ENCODE measurements at places on chromosomes 11 and 22.

GRCh38 chr11:92852229-92852628 is 117.2 kb upstream of the MTNR1B start:
- DNase-seq = no peak

- DNase-seq = no peak
Measured at GRCh38 chr11:114040706-114041211, 18.8 kb upstream of the ZBTB16 start.

GRCh38 chr11:8080069-8080670 is 841 bp upstream of the TUB start:
- no peak for DNase-seq

DNA sequence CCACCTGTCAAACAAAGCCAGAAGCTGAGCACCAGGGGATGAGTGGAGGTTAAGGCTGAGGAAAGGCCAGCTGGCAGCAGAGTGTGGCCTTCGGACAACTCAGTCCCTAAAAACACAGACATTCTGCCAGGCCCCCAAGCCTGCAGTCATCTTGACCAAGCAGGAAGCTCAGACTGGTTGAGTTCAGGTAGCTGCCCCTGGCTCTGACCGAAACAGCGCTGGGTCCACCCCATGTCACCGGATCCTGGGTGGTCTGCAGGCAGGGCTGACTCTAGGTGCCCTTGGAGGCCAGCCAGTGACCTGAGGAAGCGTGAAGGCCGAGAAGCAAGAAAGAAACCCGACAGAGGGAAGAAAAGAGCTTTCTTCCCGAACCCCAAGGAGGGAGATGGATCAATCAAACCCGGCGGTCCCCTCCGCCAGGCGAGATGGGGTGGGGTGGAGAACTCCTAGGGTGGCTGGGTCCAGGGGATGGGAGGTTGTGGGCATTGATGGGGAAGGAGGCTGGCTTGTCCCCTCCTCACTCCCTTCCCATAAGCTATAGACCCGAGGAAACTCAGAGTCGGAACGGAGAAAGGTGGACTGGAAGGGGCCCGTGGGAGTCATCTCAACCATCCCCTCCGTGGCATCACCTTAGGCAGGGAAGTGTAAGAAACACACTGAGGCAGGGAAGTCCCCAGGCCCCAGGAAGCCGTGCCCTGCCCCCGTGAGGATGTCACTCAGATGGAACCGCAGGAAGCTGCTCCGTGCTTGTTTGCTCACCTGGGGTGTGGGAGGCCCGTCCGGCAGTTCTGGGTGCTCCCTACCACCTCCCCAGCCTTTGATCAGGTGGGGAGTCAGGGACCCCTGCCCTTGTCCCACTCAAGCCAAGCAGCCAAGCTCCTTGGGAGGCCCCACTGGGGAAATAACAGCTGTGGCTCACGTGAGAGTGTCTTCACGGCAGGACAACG is 11.7 kb downstream of the CXCR5 start:
- no peak for DNase-seq

DNA sequence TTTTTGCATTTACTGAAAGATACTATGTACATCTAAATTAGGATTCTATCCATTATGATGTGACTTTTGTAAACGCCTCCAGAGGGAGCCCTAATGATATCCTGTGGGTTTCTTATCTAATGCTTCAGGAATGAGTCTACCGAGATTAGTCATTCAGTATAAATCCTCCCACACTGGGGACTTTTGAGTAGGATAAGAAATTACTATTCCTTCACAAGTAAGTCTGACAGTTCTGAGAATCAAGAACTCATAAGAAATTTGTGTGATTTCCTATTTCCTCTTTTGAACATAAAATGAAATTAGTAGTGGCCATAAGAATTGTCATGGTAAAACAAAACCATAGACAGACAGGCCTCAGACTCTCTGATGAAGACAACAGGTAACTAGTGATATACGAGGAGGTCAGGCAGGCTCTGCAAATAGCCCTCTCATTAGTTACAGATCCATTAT is 10.0 kb upstream of the OR5M1 start:
- DNase-seq = peak; percentile 3

- DNase-seq = no peak
Measured at GRCh38 chr11:128533472-128533871, 53.9 kb downstream of the ETS1 start.

DNA sequence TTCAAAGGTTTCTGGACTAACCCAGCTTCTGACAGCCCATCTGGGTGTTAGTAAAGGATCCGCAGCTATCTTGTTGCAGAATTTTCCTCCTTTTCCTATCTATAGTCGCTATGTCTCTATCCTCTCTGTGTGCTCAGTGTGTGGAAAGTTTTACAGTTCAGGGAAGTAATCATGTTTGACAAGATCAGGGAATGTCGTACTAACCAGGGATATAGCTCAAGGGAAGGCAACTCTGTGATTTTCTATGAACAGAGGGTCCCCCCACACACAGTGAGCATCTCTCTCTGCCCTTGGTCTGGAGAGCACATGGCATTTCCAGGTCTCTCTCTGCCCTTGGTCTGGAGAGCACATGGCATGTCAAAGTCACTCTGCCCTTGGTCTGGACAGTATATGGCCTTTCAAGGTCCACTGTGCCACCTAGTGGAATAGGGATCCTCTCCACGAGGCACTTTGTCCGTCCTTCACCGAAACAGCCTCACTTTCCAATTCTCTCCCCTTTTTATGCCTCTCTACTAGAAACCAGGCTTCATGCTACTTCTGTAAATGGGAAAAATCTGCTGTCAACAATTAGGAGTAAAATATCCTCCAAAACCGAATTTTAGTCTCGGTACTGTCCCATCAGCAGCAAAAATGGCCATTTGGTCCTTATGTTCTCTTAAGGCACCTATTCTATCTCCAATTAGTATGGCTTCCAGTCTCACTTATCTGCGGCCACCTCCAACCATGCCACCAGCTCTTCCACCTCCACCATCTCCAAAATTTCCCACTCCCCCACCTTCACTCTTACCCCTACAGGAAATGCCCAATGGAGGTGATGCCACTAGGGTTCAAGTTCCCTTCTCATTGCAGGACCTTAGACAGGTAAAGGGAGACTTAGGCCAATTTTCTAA is 88.7 kb downstream of the IGLL5 start:
- no peak for DNase-seq

- DNase-seq = peak; percentile 47
Measured at GRCh38 chr11:7688238-7688826, 15.0 kb upstream of the CYB5R2 start.

DNA sequence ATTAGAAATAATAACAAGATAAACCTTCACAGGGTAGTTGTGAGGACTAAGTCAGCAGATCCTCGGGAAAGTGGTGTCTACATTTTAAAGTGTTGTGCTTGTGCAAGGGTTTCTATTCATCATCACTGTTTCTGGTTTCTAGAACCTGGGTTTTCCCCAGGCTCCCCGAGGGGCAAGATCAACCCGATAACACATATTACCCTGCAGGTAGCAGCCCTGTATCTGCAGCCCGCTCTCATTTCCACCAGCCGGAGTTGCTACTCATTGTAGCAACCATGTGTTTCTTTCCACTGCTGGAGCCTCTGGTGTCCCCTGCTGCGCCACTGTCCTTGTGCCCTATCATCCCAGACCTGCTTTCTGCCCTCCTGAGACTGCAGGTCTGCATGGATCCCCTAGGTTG is 67.0 kb downstream of the MIAT start:
- no peak for DNase-seq

GRCh38 chr11:123065621-123066020 is 3.7 kb upstream of the HSPA8 start:
- DNase-seq = peak; percentile 40

Measured in inflammatory macrophage (primary cell).